ENCODE measurements at places on chromosomes 6 and 20. TPM values are rescaled to one million over a fixed set of nuclear protein-coding genes. Genes with fewer than 3 reads are reported as not detected.

The B3GALT4 gene
- total RNA-seq = 1.8 TPM

The DAAM2 gene
- 59.6 TPM for total RNA-seq

The KIF25 gene
- not detected for total RNA-seq

The STK38 gene
- total RNA-seq = 10.8 TPM

The HDDC2 gene
- 88.3 TPM for total RNA-seq

The NR2E1 gene
- not detected for total RNA-seq

The ABT1 gene
- total RNA-seq = 7.1 TPM

The CD93 gene
- total RNA-seq = 20.8 TPM

The STMN3 gene
- total RNA-seq = 0.95 TPM

The SLC16A10 gene
- total RNA-seq = 161 TPM
